Temporal lobe (tissue), 4 donors: ENCODE measurements at places on chromosomes 2 and 18. TPM values are rescaled to one million over a fixed set of nuclear protein-coding genes. Genes with fewer than 3 reads are reported as not detected.

LYPD6 gene
- 8.1 TPM for total RNA-seq

MALT1 gene
- 21.6 TPM for total RNA-seq

DAW1 gene
- 1.5 TPM for total RNA-seq

AKAIN1 gene
- total RNA-seq = 2.5 TPM

ALLC gene
- total RNA-seq = not detected

TUBB8B gene
- not detected for total RNA-seq
